ENCODE measurements at places on chromosomes 3 and 15.

DNA sequence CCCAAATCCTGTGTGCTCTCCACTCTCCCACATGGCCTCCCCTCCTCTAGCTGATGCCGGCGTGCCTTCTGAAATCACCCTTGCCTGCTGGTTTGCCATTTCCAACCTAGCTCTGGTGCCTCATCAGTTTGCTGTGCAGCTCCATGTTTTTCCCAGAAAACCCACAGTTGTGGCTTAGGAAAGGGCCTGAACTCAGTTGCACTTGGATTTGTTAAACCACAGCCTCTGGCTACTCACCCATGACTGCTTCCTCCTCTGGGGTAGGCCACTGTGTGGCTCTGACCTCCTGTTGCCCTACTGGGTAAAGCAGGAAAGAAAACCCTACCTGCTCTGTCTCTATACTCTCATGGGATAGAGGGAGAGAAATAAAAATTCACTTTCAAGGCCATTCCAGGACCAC, 97.3 kb downstream of the DAPK2 start:
- DNase-seq: no peak

GRCh38 chr3:46584598-46585467, 18.7 kb upstream of the LRRC2 start:
- no peak for DNase-seq

DNA sequence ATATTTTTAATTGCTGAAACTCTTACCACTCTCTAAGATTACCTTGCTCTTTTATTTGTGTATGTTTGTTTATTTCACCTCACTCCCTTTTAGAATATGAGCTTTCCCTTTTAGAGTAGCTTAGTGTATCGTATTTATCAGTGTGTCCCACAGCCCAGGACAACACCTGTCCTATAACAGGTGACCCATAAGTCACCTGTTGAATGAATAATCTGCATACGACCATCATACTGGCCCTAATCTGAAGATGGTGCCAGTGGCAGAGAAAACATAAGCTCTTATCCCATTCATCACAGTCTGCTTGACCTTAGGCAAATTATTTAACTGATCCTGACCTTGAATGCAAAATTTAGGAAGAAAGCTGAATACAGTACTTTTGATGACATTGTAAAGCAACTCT, 254.6 kb upstream of the NR2F2 start:
- no peak for DNase-seq

- DNase-seq: no peak
Observed at GRCh38 chr3:169172535-169172934, 491.0 kb downstream of the MECOM start.

DNA sequence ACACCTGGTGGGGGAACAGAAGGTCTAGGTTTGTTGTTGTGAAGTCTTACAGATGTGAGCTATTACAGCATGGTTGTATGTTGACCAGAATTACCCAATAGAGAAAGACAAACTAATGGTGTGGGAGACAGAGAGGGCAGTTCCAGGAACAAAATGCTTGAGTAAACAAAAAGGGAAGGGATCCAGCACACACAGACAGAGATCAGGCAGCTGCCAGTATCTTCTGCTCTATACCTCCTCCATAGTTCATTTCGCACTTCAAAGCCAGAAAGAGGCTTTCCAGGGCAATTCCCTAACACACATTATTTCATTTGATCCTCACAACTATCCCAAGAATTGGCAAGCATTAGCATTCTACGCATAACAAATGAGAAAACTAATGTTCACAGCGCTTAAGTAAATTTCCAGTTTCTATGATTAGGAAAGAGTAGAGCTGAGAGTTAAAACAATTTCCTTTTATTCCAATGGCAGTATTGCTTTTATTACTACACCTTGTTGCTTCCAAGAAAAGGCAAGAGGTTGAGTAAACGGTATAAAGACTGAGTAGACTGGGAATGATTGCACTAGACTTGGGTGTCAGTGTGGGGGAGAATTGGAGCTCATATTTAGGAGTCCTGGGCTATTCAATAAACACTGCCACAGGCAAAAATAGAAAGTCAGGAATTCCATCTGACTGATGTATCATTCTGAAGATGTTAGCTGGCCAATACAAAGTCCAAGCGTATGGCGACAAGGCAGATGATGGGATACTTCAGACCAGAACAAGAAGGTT, 39.7 kb upstream of the ZNF280D start:
- no peak for DNase-seq

GRCh38 chr3:73029321-73029796, 32.1 kb upstream of the EBLN2 start:
- no peak for DNase-seq

DNA sequence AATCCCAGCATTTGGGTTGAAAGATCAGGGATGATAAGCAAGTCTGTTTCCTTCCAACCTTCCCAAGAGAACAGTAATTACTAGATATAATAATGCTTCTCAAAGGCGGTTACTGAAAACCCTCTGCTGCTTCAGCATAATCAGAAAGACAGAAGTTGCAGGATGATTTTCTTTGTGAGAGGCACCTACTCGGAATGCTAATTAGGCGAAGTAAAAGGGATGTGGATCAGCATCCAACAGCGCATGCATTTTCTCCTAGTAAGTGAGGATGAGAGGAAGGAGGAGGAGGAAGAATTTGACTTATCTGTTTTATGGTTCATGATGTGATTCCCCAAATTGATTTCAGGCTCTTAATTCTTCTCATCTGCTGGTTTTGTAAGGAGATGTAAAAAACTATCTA, 118.0 kb downstream of the CACNA2D3 start:
- no peak for DNase-seq
